Cardiac muscle cell (in vitro differentiated cells and primary cell): ENCODE measurements at places on chromosomes 16 and 17.

DNA sequence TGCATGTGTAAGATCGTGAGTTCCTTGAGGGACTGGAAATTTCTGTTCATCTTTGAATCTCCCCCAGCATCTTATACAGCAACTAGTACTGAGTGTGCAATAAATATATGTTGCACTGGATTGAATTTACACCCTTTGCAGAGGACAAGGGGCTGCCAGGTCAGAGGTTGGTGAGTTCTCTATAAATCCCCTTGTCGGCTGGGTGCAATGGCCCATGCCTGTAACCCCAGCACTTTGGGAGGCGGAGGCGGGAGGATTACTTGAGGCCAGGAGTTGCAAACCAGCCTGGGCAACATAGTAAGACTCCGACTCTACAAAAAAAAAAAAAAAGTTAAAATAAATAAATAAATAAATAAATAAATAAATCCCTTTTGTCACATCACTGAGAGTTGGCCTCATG, 9.4 kb upstream of the SP6 start:
- no peak for DNase-seq

DNA sequence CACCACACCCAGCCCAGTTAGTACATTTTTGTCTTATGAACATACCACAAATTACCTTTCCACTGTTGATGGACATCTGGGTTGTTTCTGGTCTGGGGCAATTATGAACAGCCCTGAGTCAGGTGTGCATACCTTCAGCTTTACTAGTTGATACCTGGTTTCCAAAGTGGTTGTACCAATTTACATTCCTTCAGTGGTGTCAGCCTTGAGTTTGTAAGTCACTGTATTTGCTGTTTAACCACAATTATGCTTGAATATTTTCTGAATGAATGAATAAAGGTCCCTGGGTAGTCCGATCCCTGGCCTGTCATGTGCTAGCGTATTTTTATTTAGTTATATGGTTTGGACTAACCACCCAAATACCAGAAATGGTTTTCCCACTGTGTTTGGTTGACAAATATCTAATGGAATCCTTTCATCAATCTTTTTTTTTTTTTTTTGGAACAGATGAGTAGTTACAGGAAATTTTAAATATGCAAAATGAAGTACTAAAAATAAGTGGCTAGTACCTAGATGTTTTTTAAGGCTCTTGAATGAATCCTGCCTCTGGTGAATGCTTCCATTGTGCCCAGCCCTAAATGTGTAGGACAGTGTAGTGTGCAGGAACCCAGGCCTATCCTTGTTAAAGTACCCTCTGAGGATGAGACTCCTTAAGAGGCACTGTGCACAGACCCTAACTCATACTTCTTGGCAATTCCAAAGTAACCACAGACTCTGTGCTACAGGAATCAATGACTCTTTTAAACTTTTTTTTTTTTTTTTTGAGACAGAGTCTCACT, 3.7 kb downstream of the DUSP14 start:
- DNase-seq, result no peak

- DNase-seq, result no peak
These were observed 71.3 kb downstream of the SMG6 start for GRCh38 chr17:2232244-2232638.

GRCh38 chr17:79282294-79282693, 207.7 kb downstream of the ENGASE start:
- no peak for DNase-seq

DNA sequence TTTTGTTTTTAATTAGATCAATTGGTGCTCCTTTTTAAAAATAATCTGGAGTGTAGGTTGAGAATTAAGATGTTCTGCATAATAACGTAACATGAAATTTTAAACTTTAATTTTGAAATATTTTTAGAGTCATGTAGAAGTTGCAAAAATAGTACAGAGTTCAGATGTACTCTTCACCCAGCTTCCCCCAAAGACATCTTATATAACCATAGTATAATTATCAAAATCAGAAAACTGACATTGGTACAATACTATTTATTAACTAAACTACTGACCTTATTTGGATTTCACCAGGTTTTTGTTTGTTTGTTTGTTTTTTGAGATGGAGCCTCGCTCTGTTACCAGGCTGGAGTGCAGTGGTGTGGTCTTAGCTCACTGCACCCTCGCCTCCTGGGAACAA, 76.9 kb downstream of the PPM1E start:
- no peak for DNase-seq

- no peak for DNase-seq
These were observed 16.3 kb upstream of the CBFA2T3 start for GRCh38 chr16:88993166-88993761.

DNA sequence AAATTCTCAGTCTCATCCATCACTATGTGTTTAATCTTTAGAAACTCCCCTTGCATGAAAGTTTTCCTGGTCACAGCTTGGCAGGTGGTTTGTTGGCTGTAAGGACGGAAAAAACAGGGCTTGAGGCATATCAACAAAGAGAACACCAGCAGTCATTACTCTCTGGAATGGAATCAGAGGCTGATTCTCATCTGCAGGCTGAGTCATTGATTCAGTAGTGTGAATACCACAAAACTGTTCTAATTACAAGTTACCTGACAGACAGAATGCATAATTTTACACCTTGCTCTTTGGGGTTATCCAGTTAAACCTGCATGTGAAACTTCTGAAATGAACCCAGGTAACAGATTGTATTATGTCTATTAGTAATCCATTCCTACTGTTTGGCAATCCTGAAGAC, 11.5 kb upstream of the SLFN12L start:
- DNase-seq, result no peak

- no peak for DNase-seq
These were observed 4.0 kb downstream of the PYY start for GRCh38 chr17:43949781-43950180.

DNA sequence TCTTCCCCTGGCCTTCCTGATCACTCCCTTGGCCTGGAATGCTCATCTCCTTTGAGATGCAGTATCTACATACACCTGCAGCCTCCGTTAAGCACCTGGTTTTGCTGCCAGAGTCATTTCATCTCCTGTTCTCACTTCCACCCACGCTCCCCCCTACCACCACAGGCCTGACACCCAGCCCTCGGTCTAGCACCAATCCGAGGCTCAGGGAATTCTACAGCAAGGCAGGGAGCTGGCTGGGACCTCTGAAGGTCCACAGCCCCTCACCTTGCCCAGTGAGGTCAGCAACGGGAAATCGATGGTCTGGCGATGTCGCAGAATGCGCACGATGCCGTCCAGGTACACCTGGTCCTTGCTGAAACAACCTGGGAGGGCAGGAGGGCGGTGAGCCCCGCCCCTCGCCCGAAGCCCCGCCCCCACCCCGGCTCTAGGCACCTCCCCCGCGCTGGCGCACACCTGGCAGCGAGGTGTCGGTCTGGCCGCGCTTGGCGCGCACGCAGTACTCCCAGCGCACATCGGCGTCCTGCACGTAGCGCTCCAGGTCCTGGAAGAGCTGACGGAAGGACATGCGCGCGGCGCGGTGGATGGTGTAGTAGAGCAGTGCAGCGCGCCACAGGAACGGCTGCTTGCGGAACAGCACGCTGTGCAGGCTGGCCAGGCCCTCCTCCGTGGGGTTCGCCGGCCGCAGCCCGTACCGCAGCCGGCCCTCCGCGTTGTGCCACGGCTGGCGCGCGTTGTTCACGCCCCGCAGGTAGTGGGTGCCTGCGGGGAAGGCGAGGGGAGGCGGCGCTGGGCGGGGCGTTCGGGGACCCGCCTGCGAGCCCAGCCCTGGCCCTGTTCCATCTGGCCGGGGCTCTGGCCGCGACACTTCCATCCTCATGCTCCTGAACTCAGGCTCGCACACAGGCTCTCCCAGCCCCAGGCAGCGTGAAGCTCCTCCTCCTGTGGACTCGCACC, 5.7 kb downstream of the MATCAP1 start:
- peak; percentile 70 for DNase-seq

GRCh38 chr17:79925242-79925957, 86.2 kb upstream of the CBX4 start:
- peak; percentile 63 for DNase-seq

GRCh38 chr17:64599827-64600226, 62.3 kb downstream of the SMURF2 start:
- DNase-seq, result no peak

- no peak for DNase-seq
These were observed 18.6 kb downstream of the ENGASE start for GRCh38 chr17:79093270-79093669.

- peak; percentile 53 for DNase-seq
These were observed at the start of gene ABR for GRCh38 chr17:1179818-1180742. ABR (minus strand) TSS chr17:1179981; CDS start chr17:1179727, 254 bp downstream.

GRCh38 chr17:19365833-19366636, 3.5 kb upstream of the B9D1 start:
- no peak for DNase-seq

- DNase-seq, result no peak
These were observed 2.1 kb downstream of the IRF8 start for GRCh38 chr16:85901110-85901509.

DNA sequence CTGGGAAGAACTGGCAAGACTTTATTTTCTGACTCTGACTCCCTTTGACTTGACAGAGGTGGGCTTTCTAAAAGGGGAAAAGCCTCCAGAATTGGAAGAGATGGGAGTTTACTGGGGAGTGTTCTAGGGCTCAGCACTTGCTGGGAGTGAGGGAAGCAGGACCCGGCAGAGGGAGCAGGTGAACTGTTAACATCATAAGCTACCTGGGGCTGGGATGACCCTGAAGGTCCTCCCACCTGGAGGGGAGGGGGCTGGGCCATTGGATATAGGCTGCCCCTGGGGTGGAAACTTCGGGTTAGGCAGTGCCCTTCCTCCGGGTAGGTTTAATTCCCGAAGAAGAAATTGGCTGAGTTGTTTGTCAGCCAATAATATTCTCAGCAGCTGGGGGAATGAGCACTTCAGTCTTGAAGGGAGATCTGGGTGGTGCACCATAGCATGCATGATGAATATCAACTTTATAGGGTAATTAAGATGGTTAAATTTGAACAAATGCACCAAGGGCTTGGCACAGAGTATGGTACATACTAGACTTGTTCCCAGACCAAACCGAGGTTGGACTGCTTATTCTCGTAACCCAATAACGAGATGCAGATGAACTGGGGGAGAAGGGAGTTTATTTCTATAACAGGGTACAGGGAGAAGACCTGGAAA, 337.0 kb downstream of the HAPSTR1 start:
- DNase-seq, result no peak

DNA sequence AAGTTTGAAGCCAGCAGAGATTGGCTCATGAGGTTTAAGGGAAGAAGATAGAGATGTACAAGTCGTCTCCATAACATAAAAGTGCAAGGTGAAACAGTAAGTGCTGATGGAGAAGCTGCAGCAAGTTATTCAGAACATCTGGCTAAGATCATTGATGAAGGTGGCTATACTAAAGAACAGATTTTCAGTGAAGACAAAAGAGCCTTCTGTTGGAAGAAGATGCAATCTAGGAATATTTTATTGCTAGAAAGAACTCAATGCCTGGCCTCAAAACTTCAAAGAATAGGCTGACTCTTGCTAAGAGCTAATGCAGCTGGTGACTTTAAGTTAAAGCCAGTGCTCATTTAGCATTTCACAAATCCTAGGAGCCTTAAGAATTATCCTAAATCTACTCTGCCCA, 26.0 kb downstream of the CCL4 start:
- no peak for DNase-seq

DNA sequence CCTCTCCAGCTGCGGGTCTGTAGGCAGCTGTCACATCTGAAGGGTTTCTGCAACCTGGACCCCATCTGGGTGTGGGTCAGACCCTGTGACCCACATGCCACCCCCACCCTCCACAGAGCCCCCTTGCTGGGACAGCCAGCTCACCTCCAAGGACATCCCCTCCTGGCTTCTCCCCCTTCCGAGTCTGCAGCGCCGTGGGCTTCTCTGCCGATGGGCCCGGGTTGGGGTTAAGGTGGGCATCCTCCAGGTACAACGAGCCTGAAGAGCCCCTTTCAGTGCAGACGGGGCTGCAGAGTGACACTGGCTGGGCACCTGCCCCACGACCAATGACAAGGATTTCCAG, 28.9 kb downstream of the OR1D5 start:
- DNase-seq, result no peak

GRCh38 chr17:28916302-28916934, 13.5 kb upstream of the DHRS13 start:
- peak; percentile 37 for DNase-seq
